Activated CD4-positive, alpha-beta T cell treated with anti-CD3 and anti-CD28 coated beads for 1 hour (primary cell): ENCODE measurements at places on chromosomes 3 and 15.

DNA sequence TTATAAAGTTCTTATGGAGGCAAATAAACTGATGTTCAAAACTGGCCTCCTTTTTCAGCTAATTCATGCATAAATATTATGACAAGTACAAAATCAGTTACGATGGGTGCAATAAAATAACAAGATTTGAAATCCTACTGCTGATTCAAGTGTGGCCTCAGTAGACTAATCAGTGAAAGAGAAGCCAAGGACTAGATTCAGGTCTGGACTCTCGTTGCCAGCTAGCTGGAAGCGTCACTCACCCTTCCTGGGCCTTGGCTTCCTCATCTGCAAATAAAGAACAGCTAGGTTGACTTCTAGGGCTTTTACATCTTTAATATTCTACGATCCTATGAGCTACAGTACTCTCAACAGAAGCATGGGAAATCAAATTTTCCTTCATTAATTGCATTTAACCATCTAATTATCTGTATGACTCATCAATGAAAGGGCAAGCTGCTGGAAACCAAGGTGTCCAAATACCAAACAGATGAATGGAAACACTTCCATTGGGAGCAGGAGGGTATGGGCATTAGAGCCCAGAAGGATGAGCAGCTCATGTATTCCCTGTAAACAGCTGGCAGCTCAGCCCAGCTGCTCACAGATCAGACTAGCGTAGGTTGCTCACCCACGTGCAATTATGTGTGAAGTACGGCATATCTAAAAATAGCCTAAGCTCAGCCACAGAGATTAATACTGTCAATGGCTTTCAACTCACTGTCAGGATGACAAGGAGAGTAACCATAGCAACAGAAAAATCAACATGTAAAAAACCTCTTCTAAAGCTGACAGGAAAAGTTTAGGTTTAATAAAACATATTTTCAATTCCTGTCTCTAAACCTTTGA lies 294.8 kb downstream of the PLCL2 start:
- DNase-seq: no peak

GRCh38 chr3:171204942-171205341 lies 178.4 kb upstream of the SLC2A2 start:
- DNase-seq: no peak

- no peak for DNase-seq
Measured at GRCh38 chr3:72134989-72135451, 350.1 kb upstream of the PROK2 start.

GRCh38 chr3:56001537-56001936 lies 466.7 kb downstream of the ERC2 start:
- no peak for DNase-seq

- no peak for DNase-seq
Measured at GRCh38 chr3:139835830-139836683, 98.9 kb upstream of the CLSTN2 start.

GRCh38 chr3:173395073-173395411 lies 2.5 kb upstream of the NLGN1 start:
- DNase-seq: no peak

- no peak for DNase-seq
Measured at GRCh38 chr3:168088106-168088720, 7.5 kb downstream of the GOLIM4 start.

GRCh38 chr3:189728915-189729314 lies 97.7 kb downstream of the TP63 start:
- DNase-seq: no peak

DNA sequence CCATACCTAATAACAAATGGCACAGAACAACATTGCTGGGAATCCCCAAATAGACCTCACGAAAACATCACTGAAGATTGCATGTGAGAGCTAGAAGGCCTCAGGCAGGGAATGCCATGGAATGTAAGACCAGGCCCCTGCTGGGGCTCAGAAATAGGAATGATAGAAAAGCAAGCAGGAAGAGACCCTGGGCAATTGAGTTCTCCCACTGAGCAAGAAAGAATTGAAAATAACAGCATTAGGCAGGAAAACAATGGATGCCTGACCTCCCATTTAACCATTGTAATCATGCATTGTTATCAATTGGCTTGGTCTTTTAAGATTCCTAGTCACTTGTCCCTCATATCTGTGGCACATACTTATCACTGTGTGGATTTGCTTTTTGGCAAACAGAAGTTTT lies 581.6 kb downstream of the FHIT start:
- DNase-seq: no peak

GRCh38 chr15:89754361-89755154 lies 3.5 kb upstream of the MESP1 start:
- DNase-seq: no peak

DNA sequence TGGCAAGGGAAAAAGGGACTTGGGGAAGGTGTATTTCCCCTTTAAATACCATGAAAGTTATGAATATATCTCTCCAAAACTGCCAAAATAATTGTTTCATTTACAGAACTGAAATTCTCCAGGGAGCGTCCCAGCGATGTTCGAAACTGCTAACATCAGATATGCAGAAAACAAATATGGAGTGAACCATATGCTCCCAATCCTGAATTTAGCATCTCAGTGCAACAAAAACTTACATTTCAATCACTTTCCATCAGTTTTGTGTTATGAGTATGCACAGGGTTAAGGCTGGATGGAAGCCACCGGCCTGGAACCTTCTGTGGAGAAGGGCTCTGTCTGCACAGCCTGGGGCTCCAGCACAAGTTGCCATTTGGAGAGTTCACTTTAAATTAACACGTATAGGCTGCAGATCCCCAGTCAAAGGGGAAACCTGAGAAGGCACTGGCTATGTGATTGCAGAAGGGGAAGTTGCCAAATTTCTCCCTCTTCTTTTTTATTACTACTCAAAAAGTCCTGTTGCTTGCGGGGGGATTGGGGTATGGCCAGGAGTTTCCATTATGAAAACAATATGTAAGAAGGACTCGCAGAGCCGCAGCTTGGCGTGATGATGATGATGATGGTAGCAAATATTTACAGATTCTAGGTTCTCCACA lies 56.9 kb upstream of the FOXP1 start:
- DNase-seq: no peak

GRCh38 chr3:178406206-178406605 lies 130.0 kb upstream of the KCNMB2 start:
- DNase-seq: no peak

GRCh38 chr15:70829371-70830166 lies 24.4 kb downstream of the LARP6 start:
- DNase-seq: no peak

GRCh38 chr3:53120336-53120735 lies 9.9 kb downstream of the RFT1 start:
- no peak for DNase-seq

DNA sequence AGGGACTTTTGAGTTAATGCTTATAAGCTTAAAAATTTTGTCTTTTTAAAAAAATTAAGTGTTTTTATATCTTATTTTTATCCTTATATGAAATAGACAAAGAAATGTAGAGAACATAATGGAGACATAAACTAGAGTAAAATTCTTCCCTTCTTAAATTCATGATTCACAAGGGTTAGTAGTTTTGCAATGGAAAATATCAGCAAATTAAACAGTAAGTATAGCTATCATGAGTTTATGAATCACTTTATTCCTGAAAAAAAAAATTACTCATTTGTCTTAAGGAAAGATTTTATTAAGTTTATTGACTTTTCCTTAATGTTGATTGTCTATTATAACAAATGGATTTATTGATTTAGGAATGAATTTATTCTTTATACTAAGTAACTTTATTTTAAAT lies 4.3 kb downstream of the ATP6V1A start:
- DNase-seq: no peak

DNA sequence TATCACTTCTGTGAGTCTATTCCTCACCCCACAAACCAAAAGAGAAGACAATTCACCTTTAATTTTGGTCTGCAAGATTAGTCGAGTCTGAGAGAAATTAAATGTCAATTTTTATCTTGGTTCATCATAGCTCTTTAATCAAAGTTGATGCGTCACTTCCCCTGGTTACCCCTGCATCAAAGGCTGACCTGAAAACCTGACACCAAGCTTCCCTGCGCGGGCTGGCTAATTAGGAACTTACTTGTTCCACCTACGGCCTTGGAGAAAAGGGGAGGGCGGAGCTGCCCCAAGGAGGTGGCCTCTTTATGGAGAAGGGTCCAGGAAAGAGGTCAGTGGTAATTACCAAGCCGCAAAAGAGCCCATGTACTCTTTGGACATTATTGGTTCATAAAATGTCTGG lies 218.4 kb downstream of the ARRDC4 start:
- DNase-seq: no peak

- no peak for DNase-seq
Measured at GRCh38 chr3:150248888-150249681, 159.0 kb upstream of the TSC22D2 start.

- no peak for DNase-seq
Measured at GRCh38 chr15:100821327-100821726, 58.3 kb upstream of the ALDH1A3 start.

DNA sequence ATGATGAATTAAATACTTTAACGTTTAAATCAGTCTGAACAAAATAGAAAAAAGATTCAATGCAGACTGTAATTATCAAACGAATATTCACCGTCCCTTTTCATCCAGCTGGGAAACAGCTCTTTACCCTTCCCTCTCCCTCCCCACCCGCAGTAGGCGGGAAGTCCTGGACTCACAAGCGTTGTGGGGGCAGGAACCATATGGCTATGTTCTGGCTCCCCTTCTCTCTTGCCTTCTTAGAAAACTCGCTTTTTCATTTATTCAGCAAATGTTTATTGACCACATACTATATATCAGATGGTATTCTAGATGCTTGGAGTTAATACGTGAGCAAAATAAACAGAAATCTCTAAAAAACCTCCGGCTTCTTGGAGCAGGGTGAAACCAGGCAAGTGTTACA lies 715 bp upstream of the SCAPER start:
- DNase-seq: no peak

DNA sequence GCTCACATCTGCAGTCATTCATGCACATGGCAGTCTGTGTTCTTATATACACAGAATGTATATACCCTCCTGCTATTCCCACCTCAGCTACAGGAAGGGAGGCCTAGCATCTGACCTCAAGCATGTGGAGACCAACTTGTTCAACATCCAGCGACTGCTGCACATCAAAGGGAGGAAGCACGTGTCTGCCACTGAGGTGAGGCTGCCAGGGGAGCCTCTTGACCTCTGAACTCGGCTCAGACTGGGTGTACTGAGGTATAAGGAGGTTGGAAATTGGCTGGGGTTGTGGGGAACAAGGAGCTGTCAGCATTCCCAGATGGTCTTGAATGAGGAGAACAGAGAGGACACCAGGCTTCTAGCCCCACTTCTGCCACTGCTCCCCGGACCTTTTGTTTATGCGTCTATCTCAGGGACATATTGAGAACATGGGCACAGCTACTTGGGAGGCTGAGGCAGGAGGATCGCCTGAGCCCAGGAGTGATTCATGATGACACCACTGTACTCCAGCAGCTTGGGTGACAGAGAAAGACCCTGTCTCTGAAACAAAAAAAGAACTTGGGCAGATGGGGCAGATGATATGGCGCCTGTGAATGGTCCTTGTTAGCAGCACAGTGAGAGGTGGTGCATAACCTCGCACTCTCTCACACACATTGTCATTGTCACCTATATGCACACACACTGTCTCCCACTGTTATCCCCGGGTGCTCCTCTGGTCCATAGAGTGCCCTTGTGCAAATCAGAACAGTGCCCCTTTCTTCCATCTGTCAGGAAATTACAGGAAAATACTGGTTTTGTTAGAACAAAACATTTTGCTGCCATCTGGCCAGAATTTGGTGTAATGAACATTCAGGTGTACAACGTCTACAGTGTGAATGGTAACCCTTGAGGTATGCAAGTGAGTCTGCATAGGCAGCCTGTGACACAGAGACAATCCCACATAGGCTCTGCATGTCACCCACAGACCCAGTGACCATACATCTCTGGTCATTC lies 5.4 kb downstream of the VILL start:
- no peak for DNase-seq

GRCh38 chr15:38231436-38231835 lies 21.2 kb upstream of the SPRED1 start:
- DNase-seq: no peak

DNA sequence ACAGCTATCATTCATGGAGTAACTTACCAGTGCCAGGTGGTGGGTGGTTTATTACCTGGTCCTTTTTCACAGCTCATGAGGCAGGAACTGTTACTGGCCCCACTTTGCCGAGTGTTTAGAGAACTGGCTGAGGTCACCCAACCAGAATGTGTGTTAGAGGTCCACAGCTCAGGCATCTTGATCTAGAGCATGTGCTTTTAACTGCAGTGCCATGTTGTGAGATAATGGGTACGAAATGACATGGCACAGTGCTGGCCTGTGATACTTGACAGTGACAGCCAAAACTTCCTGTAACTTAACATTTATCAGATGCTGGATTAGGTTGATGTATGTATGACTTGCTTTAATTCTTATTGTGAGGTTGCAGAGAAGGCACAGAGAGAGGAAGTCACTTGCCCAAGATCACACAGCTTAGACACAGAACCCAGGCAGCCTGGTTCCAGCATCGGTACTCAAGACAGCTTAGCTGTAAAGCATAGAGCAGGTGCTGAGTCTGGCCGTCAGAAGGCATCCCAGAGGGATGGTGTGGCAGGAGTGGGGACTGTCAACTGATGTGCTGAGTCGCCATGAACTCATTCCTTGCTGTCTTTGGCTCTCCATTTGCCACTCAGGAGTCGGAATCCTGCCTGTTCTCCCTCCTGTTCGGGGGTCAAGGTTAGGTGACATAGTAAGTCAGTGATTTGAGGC lies 9.6 kb downstream of the MCM2 start:
- DNase-seq: no peak
